ENCODE measurements at places on chromosomes 4 and X. TPM values are rescaled to one million over a fixed set of nuclear protein-coding genes. Genes with fewer than 3 reads are reported as not detected.

- DNase-seq, result no peak
These were observed 240.2 kb upstream of the ADAMTS3 start for GRCh38 chr4:72809208-72809607.

GRCh38 chr4:158314756-158315487 is 104.6 kb downstream of the TMEM144 start:
- no peak for DNase-seq

DNA sequence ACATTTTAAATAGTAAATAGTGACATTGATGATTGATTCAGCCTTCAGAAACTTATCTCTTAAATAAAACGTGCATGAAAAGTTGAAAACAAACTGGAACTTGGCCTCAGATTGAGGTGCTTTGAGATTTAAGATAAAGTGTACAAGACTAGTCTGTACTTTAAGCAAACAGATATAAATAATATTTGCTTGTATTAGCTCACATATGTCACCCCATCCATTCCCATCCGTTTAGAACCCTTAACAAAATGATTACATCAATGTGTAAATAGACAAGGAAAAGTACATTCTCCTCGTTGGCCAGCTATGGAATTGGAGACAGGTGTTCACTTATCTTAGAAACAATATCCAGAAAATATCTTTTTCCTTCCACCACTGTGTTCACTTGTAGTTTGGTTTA is 130.8 kb downstream of the BANK1 start:
- DNase-seq, result no peak

DNA sequence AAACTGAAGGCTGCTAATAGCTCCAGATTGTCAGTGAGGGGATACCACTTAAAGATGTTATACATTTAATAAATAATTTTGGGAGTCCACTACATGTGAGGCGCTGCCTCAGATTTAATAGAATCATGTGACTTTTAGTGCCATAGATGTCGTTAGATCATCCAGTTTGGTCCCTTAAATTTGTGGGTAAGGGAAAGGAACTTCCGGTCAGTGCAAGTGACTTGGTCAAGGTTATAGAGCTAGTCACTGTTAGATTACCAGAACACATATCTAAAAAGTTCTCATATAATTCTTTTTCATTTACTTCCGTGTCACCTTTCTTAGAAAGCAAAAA is 529 bp upstream of the UBA6 start:
- DNase-seq, result no peak

DNA sequence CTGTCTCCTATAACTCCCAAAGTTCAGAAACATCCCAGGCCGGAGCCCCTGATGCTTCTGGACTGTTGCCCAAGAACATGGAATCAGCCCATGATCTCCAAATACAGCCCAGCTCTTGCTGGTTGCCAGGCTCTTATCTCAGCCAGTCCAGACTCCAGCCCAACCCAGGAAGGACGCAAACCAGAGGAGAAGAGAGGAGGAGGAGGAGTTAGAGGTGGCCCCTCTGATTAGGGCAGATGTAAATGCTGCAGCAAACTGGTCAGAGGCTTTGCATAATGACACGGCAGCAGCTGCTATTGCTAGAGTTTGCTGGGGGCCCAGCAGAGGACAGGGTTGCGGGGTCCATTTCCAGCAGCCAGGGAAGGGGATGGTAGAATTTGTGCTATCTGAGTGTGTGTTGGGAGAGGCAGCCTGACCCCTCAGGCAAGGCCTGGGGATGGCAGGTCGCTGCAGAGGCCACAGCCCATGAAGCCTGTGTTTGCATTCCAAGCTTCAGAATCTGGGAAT is 4.2 kb upstream of the OTUD5 start:
- no peak for DNase-seq

GRCh38 chr4:56655209-56655626 is 25.9 kb downstream of the HOPX start:
- DNase-seq, result no peak

- no peak for DNase-seq
These were observed 140.0 kb downstream of the DHRSX start for GRCh38 chrX:2360731-2361130.

DNA sequence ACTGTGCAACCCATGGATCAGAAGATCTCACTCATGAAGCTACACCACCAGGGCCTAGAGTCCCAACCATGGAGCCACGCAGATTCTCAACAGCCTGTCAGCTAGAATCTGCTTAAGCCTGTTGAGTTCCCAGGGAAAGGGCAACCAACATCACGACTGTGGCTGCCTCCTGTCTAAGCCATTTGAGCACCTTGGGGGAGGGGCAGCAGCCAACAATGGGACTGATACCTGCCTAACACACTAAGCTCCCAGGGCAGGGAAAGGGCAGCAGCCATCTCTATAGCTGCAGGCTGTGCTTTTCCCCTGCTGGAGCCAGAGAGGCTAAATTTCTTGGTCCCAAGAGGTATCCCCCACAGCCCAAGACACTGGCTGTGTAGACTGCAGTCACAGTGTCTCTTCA is 96.5 kb upstream of the TCEAL2 start:
- no peak for DNase-seq

- no peak for DNase-seq
These were observed 310.0 kb upstream of the AADAT start for GRCh38 chr4:170399581-170400293.

DNA sequence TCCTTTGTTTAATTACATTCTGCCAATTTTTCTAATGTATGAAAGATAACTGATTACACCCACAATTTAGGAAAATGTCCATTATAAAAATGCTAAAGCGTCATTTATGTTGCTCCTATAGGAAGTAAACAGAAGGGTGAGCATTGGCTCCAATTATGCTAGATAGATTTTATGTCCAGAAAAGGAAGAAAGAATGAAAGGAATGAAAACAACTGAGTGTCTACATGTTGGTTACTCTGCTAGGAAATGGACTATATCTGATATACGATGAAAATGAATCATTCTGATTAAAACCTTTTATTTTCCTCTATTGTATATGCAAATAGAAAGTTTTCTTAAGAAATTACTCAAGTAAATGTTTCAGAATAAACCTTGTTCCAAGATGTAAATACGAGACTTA is 1.6 kb downstream of the ENAM start:
- DNase-seq, result no peak

DNA sequence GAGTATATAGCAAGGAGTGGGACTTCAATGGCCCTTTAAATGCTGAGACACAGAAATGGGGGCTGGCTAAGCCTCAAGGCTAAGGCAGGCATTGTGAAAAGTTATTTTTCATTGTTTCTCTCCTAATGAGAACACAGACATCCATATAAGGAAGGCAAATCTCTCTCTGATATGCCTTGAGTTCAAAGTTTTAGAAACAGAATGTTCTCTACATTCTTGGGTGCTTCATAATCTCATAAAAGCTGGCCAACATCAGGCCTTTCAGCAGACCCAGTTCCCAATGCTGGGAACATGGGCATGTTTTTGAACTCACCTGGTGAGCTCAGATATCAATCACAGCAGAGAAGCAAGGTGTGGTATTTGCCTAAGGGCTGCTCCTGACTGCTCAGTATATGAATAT is 19.4 kb upstream of the RAB40A start:
- DNase-seq, result no peak

DNA sequence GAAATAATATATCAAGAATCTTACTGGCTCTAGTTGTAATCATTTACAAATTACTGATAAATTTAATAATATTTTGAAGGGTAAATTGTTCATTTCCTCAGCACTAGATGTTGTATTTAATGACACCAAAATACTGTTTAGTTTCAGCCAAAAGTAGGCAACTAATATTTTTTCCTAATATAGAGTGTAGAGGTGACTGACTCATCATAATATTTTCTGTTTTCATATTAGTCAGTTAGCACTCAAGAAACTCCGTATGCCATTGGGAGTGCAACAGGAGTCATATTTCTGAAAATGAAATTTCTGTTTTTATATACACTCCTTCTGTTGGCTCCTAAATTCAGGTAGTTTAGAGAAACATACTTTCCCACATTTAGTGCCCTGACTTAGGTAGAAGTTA is 36.6 kb upstream of the PTPN13 start:
- DNase-seq, result no peak

- DNase-seq, result no peak
These were observed 21.1 kb downstream of the MEPE start for GRCh38 chr4:87853891-87854290.

DNA sequence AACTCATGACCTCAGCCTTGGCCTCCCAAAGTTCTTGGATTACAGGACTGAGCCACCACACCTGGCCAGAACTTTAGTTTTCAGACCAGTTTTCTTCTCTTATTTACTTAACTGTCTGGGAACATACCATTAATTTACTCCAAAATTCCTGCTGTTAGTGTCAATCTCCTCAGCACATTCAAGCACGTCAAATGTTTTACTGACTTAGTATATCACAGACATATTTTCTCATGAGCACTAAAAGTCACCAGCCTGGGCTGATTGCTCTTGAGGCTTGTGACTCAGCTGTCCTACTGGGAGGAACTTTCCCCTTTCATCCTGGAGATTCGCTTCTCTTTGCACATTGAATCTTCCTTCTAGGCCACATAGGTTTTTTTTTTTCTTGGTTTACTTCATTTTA is 109.6 kb downstream of the PCDH18 start:
- no peak for DNase-seq

DNA sequence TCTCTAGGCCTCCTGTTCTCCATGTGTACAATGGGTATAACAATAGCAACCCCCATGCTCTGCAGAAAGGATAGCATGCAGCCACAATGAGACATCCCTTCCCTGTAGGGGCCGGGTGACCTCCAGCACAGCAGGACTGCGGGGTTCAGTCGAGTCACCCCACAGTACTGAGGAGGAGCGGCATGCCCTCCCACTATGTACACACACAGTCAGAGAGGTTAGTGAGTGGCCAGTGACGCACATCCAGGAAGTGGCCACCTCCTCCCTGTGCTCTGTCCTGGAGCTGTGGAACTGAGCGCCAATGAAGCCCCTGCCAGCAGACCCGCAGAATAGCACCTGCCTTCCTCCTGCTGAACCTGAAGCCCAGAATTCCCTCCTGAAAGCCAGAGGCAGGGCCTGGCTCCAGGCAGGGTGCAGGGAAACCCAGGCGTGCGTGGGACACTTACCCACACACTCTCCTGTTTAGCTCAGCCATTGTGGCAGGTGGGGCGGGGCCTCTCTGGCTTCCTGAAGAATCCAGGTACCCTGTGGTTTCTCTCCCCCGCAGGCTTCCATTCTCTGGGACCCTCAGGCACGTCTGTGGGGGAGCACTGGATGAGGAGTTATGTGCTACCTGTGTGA is 50.0 kb downstream of the WFS1 start:
- no peak for DNase-seq

DNA sequence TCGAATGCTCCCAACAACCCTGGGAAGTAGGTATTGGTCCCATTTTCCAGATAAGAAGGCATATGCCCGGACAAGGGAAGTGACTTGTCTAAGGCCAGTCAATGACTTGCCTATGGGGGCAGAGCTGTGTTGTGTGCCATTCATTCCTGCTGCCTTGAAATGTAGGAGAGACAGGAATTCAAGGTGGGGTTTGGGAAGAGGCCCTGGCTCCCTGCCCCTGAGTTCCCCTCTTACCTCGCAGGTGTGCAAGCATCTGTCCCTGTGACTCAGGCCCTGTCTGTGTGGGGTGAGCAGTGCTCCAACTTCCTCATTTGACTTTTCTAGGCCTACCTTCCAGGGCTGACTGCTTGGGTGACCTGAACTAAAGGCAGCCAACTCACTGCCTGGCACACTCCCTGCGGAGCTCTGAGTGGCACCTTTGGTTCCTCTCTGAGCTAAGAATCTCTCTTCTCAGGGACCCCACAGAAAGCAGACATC is 5.1 kb downstream of the EFNB1 start:
- peak; percentile 64 for DNase-seq

- DNase-seq, result no peak
These were observed 54.8 kb downstream of the FGFBP1 start for GRCh38 chr4:15883610-15884243.

DNA sequence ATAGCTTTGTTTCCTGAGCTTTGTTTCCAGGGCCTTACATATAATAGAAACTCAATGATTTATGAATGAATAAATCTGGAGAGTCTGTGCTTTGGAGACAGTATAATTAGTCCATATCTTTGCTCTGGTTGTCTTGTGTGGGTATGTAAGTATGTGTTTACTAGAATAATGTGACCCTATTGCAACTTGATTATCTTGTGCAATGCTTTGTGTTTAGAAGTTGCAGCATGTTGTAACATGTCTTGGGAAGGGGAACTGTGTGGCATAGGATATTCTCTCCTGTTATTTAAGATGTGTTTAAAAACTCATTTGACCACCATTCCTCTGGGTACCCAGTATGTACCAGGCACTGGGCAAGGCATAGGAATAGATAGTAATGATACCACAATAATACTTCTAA is 6.1 kb downstream of the SPATA18 start:
- DNase-seq, result no peak

GRCh38 chr4:15012017-15012788 is 9.9 kb downstream of the CPEB2 start:
- no peak for DNase-seq

- no peak for DNase-seq
These were observed 473.4 kb upstream of the CPEB2 start for GRCh38 chr4:14528918-14529317.

DNA sequence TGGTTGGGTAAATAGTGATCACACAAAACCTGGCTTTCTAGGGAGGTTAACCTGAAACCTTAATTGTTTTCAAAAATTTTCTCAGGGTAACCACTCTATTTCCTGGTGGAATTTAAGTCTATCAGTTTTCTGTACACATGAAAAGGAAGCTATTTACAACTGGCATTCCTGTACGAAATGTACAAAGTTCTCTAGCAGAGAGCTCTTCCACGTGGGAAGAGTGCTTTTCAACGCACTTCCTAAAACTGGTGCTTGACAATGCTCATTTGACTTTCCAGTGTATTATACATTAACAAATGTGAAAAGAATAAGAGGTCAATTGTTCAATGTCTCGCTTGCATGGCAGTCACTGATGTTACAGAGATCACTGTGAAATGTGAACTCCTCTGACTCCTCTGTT is 2.8 kb upstream of the SOD3 start:
- no peak for DNase-seq

DNA sequence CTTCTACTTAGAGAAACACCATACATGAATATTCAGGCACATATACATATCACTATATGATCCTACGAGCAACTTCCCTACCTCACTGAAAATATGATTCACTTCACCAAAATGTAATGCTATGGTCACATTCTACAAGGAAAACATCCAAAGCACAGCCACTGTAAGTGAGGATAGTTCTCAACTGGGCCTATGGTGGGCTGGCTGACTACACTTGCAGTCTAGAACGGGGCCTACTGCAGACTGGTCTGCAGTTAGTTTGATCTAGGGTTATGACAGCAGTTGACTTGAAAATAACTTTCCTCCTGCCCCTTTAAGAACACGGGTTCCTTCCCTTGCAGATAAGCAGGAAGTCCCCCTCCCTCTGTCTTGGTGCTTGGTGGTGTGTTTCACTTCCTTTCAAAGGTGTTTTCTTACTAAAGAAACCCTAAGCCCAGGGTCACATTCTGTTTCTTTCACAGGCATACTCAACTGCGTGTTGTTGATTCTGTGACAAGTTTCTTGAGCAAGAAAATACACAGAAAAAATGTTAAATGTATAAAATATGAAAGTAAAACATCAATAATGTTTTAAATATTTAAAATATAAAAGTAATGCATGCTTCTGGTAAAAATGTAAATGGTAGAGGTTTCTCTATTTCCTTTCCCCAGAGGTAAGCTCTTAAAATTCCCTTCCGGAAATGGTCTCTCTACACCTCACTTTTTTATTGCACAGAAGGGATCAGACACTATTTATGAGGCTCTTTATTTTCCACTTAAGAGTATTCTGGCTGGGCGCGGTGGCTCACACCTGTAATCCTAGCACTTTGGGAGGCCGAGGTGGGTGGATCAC is 18.0 kb upstream of the TMSB4X start:
- DNase-seq, result no peak

Gene LDB2
- 33.3 TPM for total RNA-seq

Gene PABPC1L2A
- not detected for total RNA-seq

Gene TAB3
- total RNA-seq, result 16.1 TPM

Gene TMEM150C
- total RNA-seq, result 7.4 TPM

Gene DKC1
- 22.4 TPM for total RNA-seq

Gene NHSL2
- total RNA-seq, result 6.7 TPM

Gene ING2
- total RNA-seq, result 6.2 TPM

Gene ARMCX2
- total RNA-seq, result 43.5 TPM
